GM04503 (cell line): ENCODE measurements at places on chromosomes 16 and 17.

DNA sequence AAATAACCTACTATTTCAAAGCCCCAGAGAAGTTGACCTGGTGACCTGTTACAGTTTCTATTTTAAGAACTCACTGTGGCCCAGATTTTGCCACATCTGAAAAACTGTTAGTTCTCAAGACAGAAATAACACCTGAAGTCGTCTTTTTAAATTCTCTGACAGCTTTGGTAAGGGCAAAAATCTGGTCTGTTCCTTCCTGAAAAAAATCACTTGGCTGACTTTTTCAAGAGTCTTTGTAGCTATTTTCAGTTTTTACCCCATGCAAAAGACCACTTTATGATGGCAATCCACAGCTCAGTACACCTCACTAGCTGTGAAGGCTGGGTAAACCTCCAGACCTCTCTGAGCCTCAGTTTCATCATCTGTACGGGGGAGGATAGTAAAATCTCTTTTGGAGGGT, 60.7 kb upstream of the SREBF1 start:
- no peak for DNase-seq

GRCh38 chr17:62162898-62163297, 97.8 kb upstream of the MED13 start:
- DNase-seq: no peak

- no peak for DNase-seq
These were observed 9.6 kb upstream of the CPD start for GRCh38 chr17:30368912-30369720.

DNA sequence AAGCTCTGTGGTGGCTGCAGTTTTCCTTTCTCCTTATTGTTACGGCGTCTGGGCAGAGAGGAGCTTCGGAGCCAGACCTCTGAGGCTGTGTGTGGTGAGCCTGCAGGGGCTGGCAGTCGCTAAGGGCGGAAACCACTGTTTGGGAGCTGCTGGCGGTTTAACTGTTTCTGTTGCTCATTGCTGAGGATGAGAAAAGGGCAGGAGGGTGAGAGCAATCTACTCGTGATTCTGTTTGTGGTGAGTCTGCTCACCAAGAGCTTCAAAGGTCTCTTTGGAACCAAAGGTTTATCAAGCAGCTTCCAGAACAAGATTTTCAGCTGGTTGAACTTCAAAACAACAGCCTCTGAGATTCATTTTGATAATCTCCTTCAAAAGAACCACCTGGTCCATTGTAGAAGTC, 143.9 kb downstream of the ANKFN1 start:
- DNase-seq: no peak

- DNase-seq: no peak
These were observed 805 bp upstream of the C16orf95 start for GRCh38 chr16:87317750-87318644.

DNA sequence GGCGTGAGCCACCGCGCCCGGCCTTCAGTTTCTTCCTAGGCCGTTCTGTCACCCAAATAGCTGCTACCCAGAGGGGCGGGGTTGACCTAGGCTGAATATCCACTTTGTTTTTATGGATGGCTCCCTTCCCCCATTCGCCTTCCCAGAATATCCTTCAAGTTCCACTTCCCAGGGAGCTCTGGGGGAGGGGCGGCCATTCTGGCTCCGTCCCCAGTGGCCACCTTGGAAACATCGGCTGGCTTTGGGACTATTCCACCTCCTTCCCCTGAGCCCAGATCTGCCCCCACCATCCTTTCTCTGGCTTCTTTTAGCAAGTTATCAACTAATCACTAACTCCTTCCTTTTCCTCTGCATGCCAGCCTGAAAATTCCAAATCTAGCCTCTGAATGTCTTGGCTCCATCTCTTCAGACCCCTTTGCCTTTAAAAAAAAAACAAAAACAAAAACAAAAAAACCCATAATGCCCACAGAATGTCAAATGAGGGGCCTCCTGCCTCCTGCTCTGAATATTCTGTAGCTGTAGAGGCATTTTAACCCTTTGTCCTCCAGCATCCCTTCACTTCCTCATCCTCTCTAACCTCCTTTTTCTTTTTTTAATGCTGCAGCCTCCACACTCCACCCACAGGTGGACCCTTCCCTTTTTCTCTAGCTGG, 6.4 kb downstream of the ATP1B2 start:
- DNase-seq: no peak

DNA sequence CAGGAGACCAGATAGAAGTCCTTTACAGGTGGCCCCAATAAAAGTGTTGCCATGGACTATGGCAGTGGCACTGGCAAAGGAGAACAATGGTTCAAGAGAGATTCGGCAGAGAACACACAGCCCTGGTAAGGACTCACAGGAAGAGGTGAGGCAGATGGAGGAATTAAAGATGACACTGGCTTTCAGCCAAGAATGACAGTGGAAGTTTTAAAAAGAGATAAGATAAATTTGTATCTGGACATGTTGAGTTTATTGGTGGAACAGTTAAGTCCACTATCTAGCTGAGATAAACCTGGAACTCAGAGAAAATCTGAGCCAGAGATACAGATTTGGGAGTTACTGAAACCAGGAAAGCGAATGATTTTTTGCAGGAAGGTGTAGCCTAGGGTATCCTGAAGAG, 20.1 kb downstream of the CMC2 start:
- no peak for DNase-seq

GRCh38 chr16:57270221-57271062, 14.0 kb downstream of the PLLP start:
- no peak for DNase-seq

- DNase-seq: no peak
These were observed 3.1 kb downstream of the MRC2 start for GRCh38 chr17:62630365-62631085.

DNA sequence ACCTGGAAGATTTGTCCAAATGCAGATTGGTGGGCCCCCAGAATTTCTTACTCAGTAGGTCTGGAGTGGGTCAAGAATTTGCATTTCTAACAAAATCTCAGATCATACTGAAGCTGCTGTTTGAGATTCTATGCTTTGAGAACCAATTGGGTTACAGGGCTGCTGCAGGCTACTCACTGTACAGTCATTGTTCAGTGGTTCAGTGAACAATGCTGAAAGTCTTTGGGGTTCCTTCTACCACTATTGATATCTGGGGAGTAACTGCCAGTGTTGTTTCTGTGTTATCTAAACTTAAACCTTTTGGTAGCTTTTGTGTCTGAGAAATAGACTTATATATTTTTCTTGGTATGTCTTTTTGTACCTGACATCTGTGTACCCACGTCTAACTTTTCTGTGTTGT, 187.5 kb downstream of the TANC2 start:
- no peak for DNase-seq

GRCh38 chr17:1298606-1299005, 19.1 kb downstream of the TRARG1 start:
- no peak for DNase-seq

DNA sequence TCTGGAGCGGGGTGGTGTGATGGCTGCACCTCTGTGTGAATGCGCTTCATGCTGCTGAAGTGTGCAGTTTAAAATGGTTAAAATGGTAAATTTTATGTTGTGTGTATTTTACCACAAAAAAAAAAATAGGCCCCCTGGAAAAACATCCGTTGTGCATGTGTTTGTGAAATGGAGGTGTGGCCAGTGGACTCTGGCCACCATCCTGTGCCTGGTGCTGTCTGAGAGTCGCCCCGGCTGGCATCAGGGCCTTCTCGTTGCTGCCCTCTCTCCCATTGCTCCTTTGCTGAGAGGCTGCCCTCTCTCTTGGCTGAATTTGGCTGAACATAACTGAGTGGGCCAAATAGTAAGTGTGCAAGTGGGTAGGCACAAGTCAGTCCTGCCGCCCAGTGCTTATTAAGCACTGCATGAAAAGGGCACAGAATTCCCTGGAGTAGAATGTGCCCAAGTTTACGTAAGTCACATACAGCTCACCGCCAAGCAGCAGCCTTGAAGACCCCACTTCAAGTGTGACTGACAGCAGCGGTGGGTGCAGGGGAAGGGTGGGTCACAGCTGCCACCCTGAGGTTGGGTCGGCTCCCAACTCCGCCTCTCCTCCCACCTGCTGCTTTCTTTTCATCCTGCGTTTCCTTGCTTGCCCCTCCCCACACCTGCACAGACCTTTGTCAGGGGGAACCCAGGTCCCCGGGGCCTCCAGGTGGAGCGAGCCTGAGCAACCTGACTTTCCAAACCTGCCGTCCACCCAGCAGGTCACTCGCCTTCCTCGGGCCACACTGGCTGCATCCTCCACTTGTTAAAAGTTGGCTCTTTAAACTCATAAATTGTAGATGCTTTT, 46.8 kb downstream of the FOXK2 start:
- no peak for DNase-seq

GRCh38 chr16:57648581-57649442, 19.3 kb upstream of the ADGRG3 start:
- no peak for DNase-seq

DNA sequence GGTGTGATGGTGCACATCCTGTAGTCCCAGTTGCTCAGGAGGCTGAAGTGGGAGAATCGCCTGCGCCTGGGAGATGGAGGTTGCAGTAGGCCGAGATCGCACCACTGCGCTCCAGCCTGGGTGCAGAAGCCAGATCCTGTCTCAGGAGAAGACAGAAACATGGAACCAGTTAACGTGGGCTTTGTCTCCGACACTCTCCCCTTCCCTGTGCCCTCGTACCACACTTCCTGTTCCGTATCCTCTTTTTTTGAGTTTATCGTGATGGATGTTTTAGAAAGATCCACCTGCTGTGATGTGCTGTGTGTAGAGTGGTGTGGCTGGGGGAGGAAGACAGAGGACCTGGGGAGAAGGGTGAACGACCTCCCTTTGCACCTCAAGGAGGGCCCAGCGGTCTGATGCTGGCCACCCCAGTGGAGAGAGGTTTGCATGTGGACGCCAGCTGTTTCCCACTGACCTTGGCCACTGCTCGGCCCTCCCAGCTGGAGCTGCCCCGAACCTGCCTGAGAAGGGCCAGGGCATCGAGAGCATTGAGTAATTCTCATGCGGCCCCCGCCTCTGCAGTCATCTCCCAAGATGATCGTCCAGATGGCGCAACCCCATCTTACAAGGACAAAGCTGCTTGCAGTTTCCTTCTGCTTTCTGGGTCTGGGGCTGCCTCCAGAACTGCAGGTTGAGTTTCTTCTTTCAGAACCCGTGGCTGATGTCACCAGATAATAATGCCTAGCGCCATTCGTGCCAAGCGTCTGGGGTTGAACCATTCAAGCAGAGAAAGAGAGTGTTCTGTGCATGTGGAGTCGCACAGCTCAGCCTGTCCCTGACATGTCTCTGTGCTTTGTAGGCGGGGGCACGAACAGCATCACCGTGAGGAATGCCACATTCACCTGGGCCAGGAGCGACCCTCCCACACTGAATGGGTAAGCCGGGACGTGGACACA, 126.3 kb downstream of the ABCC1 start:
- DNase-seq: peak; percentile 60

DNA sequence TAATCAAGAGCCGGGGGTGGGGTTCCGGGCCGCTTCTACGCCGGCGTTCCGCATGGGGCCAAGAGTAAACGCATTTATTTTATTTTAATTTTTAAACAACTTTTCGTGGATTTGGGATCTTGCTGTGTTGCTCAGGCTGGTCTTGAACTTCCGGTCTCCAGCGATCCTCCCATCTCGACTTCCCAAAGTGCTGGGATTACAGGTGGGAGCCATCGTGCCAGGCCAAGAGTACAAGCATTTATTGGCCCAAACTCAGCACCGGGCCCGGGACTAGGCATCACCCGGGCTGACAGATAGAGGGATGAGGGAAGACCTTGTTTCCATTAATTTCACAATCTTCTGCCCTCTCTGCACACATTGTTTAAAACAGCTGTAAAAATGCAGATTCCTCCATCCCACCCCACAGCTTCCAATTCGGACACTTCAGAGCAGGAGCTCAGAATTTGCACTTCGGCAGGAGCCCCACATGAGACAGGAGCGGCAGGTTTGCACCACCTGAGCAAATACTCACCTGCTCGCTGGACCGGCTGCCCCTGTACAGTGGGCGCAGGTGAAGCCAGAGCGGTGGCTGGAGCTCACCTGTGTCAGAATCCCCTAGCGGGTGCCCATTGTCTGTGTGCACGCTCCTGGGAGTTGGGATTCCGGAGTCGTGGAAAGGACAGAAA, 663 bp upstream of the GINS2 start:
- DNase-seq: no peak

- DNase-seq: no peak
These were observed 99.9 kb downstream of the MSI2 start for GRCh38 chr17:57356153-57356718.

- no peak for DNase-seq
These were observed 610 bp downstream of the RFNG start for GRCh38 chr17:82050761-82051641.

GRCh38 chr16:12081048-12081404, 104.5 kb downstream of the SNX29 start:
- DNase-seq: no peak
